ENCODE measurements at places on chromosomes 3 and 15.
A peak's percentile ranks its signal among the peaks of the same experiment; 100 is the strongest.

DNA sequence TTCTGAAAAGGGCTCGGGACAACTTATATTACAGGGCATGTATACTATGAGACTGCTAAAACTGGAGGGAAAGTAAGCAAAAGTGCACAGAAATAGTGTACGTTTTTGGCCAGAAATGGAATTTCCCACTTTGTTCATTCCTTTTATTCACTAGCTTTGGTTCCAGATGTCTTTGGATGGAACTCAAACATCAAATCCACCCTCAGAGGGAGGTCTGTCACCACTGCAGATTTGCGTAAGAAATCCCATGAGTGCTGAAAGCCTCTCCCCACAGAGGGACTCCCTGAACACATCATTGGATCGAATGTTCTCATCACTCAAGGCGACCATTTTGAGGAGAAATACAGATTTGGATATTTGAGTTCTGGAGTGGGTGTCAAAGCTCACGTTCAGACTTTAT, 71.6 kb downstream of the FEM1B start:
- no peak for DNase-seq

- no peak for DNase-seq
These were observed 103.4 kb upstream of the SAMMSON start for GRCh38 chr3:69896095-69896494.

DNA sequence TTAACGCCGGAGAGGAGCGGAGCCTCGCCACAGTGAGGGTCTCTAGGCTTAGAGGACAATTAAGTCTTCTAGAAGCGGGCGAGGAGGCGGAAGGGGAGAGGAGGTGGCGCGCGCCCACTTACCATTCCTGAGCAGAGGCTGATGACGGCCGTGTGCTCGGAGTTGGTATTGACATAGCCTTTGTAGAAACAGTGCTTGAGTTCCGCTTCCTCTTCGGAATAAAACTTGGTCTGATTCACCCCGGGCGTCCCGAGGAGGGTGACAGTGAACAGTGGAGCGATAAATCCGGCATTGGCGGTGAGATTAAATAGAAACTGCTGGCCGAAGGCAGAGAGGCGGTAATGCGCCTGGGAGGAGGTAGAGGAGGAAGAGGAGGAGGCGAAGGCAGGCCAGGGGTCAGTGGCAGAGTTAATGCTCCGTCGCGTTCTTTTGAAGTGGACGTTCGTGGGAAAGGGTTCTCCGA, 1.3 kb downstream of the ADAMTS9 start:
- DNase-seq: no peak

GRCh38 chr3:119743921-119744320, 38.0 kb upstream of the NR1I2 start:
- no peak for DNase-seq

DNA sequence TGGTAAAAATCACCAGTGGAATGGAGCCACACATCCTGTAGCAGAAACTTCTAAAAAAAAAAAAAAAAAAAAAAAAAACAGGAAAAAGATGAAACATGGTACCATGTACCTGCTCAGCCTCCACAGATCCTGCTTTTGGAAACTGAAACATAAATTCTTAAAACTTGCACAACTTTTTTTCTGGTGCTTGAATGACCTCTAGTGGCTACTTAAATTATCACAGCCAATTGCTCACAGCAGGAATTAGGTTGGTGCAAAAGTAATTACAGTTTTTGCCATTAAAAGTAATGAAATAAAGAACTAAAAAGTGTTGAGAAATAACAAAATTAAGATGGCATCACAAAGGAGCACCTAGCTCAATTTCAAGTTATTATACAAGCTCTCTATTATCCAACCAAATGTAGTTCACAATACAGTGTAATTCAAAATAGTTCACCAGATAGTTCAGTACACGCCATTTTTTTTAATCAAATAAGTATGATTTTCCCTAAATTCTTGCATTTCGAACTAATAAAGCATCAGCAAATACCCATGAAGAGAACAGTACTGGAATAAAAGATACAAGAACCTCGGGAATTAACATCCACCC, 80.6 kb downstream of the ULK4 start:
- DNase-seq: peak; percentile 13

GRCh38 chr3:72086042-72086742, 301.2 kb upstream of the PROK2 start:
- DNase-seq: peak; percentile 76

DNA sequence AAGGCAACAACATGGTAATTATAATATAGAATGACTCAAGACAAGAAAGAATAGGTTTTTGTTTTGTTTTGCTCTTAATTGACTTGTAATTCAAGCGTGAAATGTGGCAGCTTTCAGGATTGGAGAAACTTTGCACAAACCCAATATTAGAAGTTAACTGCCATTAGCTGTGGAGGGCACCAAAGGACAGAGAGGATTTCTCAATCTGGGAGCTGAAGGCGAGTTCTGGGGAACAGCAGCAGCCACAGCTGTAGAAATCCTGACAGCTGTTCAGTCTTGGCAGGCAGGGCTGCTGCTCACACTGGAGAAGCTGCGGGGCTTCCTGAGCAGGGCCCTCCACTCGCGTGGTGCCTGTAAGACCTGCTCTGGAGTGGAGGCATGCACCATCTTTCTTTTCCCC, 182.2 kb upstream of the IL12A start:
- DNase-seq: no peak

DNA sequence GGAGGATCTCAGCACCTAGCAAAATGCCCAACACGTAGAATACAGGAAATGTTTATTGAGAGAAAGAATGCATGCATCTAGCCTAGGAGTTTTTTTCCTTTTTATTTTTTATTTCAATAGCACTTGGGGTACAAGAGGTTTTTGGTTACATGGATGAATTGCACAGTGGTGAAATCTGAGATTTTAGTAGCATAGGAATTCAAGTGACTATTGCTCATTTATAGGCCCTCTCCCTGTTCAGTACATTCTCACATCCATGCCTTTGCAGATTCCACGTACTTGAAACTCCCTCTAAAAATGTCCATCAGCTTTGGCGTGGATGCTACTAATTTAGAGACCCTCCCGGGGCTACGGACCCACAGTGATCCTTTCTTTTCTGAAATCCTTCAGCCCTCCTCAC, 61.7 kb upstream of the PIAS1 start:
- no peak for DNase-seq

- DNase-seq: no peak
These were observed 5.8 kb upstream of the HES1 start for GRCh38 chr3:194130188-194130587.

GRCh38 chr3:184645336-184645735, 66.5 kb downstream of the MAGEF1 start:
- DNase-seq: peak; percentile 63

DNA sequence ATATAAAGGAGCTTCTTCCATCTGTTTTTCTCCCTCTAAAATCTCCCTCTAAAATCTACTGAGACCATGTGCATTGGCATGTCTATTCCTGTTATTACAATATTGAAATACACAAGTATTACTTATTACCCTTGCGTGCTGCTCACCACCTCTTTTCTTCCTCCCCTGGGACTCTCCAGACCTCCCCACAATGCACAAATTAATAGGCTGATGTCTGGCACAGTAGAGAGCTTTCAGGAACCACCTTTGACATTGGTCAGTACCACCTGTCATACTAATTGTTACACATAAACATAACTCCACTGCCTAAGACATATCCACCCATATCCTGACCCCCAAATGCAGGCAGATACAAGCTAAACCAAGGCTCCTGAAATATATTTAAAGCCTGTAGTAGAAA, 722.6 kb downstream of the FHIT start:
- no peak for DNase-seq

DNA sequence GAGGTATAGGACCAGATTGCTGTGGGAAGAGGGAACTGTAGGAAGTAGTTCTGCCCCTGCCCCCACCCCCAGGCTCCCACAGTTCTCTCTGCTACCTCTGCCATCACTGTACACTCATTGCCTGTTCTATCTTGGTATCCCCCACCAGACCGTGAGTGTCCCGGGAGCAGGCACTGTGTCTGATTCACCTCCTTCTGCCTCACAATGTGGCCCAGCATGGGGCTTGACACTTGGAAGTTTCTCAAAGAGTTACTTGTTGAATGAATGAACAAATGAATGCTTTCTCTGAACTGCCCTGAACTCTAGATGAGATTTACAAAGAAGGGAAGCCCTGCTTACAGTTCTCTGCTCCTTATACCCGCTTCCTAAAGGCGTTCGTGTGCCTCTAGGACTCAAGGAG, 27.1 kb upstream of the PIK3CB start:
- peak; percentile 48 for DNase-seq

DNA sequence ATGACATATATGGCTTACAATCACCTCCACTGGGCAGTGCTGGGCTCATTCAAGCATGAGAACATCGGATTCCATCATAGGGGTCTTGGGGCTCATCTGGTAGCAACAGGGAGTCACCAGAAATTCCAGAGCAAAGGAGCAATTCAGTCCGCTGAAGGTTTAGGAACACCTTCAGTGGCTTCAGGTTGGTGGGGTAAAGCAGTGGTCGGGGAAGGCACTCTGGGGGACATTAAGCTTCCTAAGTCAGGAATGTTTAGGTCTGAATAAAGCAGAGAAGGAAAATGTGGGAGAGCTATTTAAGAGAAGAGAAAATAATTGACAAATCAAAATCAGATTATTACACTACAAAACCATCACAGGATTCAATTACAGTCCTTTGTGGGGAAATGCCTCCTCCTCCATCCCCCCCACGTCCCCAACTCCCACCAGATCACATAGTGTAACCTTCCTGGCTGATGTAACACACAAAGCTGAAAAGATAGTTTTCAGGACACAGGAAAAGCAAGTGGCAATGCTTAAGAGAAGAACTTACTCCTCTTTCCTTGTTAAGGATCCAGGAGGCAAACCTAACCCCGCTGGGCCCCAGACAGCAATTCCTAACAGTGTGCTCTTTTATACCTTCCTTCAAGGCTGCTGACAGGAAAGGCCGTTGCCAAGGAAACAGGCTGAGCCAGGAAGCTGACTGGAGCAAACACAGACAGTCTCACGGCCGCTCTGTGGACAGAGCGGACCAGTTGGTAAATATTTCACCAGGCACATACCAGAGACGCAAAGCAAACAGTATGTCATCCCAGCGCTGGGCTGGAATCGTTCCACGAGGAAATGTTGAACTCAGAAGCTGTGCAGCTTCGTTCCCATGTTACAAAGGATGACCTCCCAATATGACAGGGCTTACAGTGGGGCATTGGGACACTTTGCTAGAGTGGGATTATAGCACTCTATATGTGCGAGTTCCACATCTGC, 57.5 kb upstream of the LMCD1 start:
- peak; percentile 98 for DNase-seq

GRCh38 chr3:190097617-190098016, 23.1 kb downstream of the P3H2 start:
- peak; percentile 45 for DNase-seq

- DNase-seq: no peak
These were observed 17.4 kb downstream of the FILIP1L start for GRCh38 chr3:100096866-100097265.

DNA sequence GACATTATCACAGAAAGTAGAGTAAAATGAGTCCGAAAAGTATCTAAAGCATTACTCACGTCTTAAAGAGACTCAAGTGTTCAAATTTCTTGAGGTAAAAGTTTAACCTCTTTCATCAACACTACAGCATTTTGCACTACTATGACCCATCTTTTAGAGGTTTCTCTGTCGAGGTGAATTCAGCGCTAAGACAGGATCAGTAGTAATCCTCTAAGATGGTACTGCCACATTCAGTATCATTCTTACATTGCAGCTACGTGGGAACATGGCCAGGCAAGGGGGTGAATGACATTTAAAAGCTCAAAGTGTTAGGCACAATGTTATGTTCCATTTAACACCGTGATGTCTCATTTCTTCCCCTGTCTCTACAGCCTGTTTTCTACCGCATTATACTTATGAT, 210.8 kb downstream of the FMN1 start:
- DNase-seq: no peak

DNA sequence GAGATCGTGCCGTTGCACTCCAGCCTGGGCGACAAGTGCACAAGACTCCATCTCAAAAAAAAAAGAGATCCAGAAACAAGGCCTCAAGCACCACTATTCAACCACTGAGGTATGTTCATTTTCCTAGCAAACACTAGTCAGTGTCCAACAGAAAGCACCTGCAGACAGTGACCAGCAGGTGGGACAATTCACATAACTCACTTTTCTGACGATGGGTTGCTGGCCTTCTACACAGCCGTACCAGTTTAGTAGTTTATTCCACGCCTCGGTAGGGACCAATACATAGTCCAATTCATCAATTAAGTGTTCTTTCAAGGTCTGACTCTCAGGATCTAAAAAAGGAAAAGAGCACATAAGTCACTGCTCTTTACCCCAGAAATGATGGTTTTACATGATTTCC, 12.4 kb downstream of the USP4 start:
- DNase-seq: no peak

DNA sequence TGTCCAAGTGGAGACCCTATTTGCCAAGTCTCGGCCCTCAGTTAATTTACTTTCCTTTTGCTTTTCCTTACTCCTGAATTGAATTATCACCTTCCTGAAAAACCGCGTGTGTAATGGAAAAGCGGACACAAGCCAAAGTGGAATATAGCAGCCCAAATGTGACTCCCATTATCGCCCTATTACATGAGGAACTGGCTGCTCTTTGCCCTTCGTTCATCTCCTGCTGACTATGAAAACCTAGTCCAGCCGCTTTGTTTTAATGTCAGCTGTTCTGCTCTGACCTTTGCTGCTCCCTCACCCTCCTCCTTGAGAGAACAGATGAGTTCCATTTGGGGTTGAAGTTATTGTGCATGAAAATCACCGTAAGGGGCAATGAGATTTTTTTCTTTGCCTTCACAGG, 632.7 kb upstream of the SUCLG2 start:
- DNase-seq: no peak
